ENCODE measurements at places on chromosomes 3 and 15.

DNA sequence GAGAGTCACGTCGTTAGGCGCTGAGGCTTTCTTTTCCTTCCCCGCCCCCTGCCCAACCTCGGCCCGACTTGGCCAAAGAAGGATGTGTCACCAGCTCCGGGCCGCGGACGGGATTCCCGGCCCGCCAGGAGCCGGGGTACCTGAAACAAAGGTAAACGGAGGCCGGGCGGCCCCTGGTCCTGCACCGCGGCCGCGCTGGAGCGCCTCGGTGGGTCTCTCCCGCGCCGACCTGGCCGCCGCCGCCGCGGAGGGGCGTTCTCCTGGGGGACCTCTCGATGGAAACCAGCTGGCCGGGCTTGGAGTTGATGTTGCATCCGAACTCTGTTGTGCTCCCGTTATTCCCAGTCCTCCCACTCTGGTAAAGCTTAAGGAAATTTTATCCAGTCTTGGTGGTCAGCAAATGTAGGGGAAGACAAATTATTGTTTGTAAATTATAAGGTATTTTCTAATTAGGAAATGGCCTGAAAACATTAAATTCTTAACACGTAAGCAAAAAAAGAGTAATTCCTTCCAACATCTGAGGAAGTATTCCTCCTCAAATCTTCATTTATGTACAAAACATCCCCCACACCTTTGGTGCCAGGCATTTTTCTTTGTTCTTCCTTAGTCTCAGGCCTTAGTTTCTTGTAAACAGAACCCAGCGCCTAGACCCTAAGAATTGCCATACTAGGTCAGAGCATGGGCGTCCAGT lies 888 bp downstream of the PPP2R3A start:
- no peak for DNase-seq

DNA sequence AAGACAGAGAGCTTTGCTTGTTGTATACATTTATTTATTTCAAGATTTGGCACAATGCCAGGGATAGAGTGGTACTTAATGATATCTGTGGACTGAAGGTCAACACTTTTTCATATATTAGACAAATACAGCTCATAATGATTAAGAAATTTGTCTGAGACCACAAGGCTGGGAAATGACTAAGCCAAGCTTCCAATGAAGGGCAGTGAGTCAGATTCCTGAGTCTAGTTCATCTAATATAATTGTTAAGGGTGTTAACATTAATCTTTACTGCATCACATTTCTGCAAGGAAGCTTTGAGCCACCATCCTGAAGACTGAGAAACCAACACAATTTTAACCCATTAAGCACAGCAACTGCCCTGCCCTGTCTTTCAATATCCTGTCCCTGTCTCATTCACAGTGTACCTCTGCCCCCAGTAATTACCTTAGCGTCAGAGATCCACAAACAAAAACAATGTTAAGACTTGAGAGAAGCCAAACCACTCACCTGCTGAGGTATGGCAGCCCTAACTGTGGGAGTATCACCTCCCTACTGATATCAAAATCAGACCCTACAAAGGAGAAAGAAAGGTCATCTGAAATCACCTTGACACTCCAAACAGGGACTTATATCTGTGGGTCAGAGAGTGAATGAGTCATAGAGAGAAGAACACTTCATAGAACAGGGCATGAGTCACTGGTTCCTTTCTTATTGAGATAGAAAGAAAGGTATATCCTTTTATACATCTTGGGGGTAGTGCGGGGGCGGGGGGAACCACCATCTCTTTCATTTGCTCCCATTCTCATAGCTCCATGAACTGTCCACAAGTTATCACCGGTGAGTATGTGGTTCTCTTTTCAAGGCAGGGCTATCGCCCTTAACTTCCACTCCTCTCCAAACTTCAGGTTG lies 74.7 kb downstream of the MAGI1 start:
- peak; percentile 52 for DNase-seq

- no peak for DNase-seq
Measured at GRCh38 chr3:30344288-30344687, 262.1 kb upstream of the TGFBR2 start.

GRCh38 chr15:75661100-75661755 lies 13.5 kb downstream of the SNX33 start:
- DNase-seq = no peak

DNA sequence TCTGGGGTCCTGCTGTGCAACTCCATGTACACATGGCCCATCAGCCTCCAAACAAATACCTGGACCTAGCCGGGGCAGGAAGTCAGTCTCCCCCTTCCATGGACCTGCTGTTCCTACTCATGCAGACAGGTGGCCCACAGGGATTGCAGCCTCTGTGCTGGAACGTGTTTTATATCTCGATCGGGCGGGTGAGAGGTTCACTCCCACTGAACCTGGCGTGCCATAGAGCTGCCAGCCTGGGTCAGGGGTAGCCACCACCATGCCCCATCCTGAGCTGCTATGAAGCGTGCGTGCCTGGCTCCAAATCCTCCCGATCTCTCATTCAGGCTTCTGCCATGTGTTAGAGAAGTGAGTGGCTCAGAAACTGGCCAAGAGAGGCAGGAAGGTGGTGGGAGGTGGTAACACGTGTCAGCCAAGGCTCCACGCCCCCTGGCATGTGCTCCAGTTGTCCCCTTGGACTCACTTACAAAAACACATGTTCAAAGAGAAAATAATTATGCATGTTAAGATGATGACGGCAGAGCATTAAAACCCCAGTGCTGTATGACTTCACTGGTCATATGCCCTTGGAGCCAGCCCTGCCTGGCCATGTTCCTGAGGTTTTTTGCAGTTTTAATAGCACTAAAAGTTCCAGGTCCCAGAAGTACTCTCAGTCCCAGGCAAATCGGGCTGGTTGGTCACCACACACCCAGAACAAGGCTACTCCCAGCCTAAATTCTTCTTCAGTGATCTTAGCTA lies 30.6 kb downstream of the CTSH start:
- no peak for DNase-seq

DNA sequence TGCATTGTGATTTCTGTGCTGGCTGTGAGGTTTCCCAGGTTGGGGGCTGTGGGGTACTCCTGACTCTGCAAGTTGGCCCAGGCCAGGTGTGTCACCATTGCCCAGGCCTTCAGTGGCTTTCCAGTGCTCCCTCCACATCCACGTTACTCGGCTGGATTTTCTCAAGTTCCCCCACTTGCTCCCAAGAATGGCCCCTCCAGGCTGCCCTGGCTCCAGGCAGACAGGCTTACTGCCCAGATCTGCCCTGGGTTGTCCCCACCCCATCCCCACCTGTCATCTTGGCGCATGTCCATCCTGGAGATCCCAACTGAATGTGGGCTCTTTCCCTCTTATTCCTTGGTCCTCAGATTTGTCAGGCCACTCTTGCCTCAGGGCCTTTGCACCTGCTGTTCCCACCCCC lies 3.6 kb downstream of the APBA2 start:
- DNase-seq = no peak

GRCh38 chr3:161314836-161315395 lies 56.4 kb downstream of the SPTSSB start:
- no peak for DNase-seq

- no peak for DNase-seq
Measured at GRCh38 chr15:96037584-96037983, 292.9 kb upstream of the NR2F2 start.

DNA sequence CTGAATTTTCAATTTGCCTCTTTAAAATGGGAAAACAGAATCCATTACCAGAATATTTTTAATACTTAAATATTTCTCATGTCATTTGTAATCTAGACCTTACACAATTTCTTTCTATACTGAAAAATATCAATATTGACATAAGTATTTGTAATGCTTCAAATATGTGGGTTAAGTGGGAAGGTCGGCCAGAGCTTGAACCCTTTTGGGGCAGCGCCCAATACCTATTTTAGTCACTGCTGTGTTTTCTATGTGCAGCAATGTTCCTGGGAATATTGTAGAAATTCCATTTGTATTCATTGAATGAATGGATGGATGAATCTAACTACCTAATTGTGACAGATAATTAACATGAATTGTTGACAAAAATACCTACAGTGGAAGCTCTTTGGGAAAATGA lies 459.7 kb upstream of the ZNF717 start:
- DNase-seq = no peak

- DNase-seq = no peak
Measured at GRCh38 chr3:66406163-66406562, 94.7 kb downstream of the LRIG1 start.

Data from stimulated activated naive CD8-positive, alpha-beta T cell treated with anti-CD3 and anti-CD28 coated beads, Interleukin-15, amount 100 ng/mL, for 72 hours (primary cell).